Chondrocyte (in vitro differentiated cells): ENCODE measurements at places on chromosomes 5 and 9. TPM values are rescaled to one million over a fixed set of nuclear protein-coding genes. Genes with fewer than 3 reads are reported as not detected.

The DNAJB5 gene
- 10.2 to 17.4 TPM (median 15.2 TPM) in 3 replicates for total RNA-seq

The SH3RF2 gene
- 0.33 to 0.42 TPM (median 0.39 TPM) in 3 replicates for total RNA-seq

The TUSC1 gene
- total RNA-seq, result not detected in 3 replicates

The CTNND2 gene
- 1.0 to 2.1 TPM (median 1.9 TPM) in 3 replicates for total RNA-seq

The TRIM7 gene
- total RNA-seq, result 4.2 to 8.1 TPM (median 5.7 TPM) in 3 replicates

The SURF1 gene
- 27.2 to 31.3 TPM (median 31.0 TPM) in 3 replicates for total RNA-seq

The KIF20A gene
- 5.2 to 15.9 TPM (median 14.3 TPM) in 3 replicates for total RNA-seq

The BTNL3 gene
- not detected in 3 replicates for total RNA-seq

The LHX3 gene
- total RNA-seq, result not detected in 3 replicates

The CFAP157 gene
- total RNA-seq, result 0.27 TPM in 1 of 3 replicates, not detected in the others

The NR5A1 gene
- not detected in 3 replicates for total RNA-seq

- DNase-seq, result no peak
These were observed 341.2 kb upstream of the CTNND2 start for GRCh38 chr5:12245429-12245828.

DNA sequence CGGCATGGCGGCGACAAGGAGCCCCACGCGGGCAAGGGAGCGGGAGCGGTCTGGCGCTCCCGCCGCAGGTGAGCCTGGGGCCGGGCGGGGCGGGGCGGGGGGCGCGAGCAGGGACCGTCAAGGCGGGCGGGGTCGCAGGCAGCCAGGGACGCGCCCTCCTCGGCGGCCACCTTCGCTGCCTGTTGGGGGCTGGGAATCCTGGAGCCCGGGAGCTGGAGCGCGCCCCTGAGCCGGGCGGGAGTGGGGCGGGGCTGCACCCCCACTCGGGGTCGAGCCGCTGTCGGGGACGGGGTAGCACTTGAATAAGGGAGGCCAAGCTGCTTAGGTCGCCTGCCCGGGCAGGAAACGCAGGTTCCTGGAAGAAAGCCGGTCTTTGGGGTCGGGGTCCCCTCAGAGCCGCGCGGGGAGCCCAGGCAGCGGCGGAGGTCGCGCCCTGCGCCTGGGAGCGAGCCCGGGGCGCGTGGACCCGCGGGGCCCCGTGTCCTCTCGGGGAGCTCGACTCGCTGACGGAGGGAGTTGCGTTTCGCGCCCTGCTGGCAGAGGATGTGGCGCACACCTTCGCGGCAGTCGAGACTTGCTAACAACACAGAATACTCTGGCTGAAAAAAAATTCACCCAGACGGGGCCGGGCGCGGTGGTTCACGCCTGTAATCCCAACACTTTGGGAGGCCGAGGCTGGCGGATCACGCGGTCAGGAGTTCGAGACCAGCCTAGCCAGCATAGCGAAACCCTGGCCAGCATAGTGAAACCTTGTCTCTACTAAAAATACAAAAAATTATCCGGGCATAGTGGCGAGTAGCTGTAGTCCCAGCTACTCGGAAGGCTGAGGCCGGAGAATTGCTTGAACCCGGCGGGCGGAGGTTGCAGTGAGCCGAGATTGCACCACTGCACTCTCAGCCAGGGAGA, 552 bp downstream of the OTULINL start:
- DNase-seq, result no peak

- peak; percentile 75 for DNase-seq
These were observed 1.6 kb downstream of the NINJ1 start for GRCh38 chr9:93132287-93132927.

DNA sequence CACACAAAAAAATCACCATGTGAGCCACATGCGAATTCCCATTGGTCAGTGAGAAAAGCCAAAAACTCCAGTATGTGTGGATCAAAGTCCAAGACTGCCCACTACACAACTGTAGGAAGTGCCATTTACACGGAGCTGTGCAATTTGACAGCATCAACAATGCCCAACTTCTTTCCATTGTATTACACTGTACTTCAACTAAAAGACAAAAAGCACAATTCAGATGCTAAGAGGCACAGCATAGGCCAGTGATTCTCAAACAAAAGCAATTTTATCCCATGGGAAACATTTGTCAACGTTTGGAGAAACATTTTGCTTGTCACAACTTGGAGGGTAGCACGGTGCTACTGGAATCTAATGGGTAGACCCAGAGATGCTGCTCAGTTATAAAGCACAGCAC, 39.8 kb downstream of the IARS1 start:
- no peak for DNase-seq

- no peak for DNase-seq
These were observed 67.6 kb downstream of the ARHGEF28 start for GRCh38 chr5:73693573-73694061.

DNA sequence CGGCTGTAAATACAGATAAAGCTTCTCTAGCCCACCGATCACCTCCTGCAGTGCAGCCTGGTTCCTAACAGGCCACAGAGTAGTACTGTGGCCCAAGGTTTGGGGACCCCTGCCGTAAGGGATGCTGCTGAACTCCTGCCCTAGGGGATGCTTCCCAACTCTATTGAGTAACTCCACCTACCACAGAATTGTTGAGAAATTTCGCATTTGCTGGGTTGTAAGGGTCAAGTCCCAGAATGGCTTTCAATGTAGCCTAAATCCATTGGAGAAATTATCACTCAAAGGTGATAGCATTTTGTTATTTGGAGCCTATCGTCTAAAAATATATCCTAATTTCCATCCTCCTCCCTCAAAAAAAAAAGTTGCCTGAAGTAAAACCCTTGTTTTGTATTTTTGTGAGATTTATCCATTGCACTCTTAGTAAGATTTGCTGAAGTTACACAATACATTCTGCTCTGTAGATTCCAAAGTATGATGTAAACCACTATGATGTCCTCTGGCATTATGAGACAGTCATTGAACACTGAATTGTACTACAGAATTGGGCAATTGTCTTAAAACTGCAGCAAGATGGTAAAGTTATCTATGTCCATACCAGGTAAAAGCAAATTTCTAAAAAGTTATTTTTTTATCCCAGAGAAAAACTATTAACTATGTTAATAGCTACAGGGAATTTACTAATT, 14.0 kb downstream of the ACTBL2 start:
- no peak for DNase-seq

DNA sequence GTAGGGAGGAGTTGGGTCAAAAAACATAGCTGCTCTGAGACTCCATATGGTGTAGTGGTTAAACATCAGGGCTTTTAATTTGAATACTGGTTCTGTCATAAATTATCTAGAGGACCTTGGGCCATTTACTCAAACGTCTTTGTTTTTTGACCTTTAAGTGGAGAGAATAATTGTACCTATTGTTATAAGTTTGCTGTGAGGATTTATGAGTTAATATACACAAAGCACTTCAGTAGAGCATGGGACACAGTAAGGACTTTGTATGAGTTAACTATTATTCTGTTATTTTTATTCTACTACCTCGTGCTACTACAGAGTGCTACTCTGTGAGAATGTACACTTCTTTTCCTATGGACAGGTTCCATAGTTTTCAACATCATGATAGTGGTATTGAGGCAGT, 123.7 kb upstream of the TNC start:
- no peak for DNase-seq

- DNase-seq, result no peak
These were observed 661.4 kb upstream of the KLF4 start for GRCh38 chr9:108150736-108151586.

DNA sequence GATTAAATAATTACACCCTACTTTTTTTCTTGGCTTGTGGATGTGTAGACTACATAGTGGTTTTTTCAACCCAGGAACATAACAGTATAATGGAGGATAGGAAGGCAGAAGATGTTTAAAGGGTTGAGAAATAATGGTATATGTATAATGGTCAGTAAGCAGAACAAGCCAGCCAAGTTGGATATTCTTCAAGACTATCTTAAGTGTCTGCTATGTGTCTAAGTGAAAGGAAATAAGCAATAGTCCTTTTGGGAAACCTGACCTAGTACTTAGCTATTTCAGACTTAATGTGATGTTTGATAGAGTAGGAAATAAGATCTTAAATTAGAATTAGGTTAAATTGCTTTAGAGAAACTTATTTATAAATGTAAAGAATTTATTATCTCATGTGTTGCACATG, 85.7 kb downstream of the PTPDC1 start:
- no peak for DNase-seq

- DNase-seq, result no peak
These were observed 32.7 kb downstream of the KCNT1 start for GRCh38 chr9:135734616-135735144.

DNA sequence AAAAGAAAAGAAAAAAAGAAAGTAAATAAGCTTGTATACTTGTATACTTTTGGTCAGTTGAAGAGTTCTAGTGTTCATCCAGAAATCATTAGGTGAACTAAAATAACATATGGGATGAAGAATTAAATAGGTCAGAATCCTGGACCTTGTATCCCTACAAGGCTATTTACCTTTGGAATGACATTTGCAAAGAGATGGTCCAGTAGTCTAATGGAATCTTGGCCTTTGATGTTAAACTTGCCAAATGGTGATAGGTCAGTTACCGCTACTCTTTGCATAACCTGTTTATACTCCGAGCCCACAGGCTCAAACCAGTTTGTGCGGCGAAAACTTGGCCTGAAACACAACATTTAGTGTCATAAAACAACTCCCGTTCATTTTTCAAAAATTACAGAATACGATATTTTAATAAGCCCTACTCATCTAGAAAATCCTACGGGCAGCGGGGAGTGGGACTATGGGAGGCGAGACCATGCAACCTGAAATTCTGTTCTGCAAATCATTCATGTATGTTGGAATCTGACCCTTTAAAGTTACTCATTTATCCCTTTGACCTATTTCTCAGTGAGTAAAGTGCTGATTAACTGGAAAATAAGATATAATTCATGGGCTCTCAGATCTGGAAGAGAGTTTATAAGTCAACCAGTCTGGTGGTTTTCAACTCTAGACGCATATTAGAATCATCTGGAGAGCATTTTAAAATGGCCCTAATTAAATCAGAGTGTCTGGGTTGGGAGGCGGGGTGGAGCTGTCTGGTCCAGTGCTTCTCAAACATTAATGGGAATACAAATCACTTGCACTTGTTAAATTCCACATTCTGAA, 38.6 kb downstream of the DMGDH start:
- no peak for DNase-seq
